ENCODE measurements at places on chromosomes 4 and X. TPM values are rescaled to one million over a fixed set of nuclear protein-coding genes. Genes with fewer than 3 reads are reported as not detected.

SPANXN3 gene
- total RNA-seq, result not detected

ANXA5 gene
- 700 TPM for total RNA-seq

FAT1 gene
- 50.3 TPM for total RNA-seq

BLOC1S4 gene
- 14.2 TPM for total RNA-seq

EREG gene
- total RNA-seq, result 4.1 TPM

DNA sequence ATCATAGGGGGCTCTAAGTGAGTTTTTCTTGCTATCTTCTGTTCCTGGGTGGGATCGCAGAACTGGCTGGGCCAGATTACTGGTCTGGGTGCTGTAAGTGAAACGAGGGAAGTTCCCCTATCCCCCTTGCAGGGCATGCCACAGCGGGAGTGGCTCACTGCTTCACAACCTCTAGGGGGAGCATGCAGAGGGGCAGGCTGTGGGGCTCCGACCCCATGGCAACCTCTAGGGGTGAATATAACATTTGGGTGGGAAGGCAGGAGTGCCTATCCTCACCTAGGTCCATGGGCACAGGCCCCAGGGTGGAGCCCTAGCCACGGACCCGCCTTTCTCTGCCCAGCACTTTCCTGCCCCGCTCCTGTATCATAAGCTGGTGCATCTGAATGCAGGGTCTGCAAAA is 1.7 kb upstream of the RRAGB start:
- no peak for DNase-seq

GRCh38 chrX:15014281-15014680 is 141.1 kb downstream of the MOSPD2 start:
- DNase-seq, result no peak

GRCh38 chr4:165563851-165564250 is 185.0 kb downstream of the CPE start:
- no peak for DNase-seq

DNA sequence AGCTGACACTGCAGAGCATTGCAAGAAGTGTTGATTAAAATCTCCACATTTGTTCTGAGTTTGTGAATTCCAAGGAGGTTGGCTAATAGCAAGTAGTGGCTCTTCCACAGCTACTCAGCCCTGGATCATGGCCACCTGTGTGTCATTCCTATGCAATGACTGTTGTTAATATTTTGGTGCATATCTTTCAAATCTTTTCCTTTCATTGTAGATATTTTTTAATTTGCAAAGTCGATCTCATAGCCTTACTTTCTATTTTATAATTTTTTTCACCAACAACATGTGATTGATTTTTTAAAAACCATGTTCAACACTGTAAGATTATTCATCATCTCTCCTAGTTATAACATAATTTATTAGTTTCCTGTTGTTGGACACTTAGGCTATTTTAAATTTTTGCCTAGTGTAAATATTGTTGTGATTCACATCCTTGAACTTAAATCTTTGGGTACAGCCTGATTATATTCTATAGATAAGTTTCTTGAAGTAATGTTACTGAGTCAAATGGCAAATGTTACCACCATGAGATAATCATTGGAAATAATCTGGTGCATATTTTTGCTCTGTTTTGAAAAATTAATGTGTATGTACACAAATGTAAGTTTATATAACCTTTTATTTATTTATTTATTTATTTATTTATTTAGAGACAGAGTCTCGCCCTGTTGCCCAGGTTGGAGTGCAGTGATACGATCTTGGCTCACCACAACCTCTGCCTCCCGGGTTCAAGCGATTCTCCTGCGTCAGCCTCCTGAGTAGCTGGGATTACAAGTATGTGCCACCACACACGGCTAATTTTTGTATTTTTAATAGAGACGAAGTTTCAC is 17.1 kb upstream of the ARHGAP10 start:
- no peak for DNase-seq

DNA sequence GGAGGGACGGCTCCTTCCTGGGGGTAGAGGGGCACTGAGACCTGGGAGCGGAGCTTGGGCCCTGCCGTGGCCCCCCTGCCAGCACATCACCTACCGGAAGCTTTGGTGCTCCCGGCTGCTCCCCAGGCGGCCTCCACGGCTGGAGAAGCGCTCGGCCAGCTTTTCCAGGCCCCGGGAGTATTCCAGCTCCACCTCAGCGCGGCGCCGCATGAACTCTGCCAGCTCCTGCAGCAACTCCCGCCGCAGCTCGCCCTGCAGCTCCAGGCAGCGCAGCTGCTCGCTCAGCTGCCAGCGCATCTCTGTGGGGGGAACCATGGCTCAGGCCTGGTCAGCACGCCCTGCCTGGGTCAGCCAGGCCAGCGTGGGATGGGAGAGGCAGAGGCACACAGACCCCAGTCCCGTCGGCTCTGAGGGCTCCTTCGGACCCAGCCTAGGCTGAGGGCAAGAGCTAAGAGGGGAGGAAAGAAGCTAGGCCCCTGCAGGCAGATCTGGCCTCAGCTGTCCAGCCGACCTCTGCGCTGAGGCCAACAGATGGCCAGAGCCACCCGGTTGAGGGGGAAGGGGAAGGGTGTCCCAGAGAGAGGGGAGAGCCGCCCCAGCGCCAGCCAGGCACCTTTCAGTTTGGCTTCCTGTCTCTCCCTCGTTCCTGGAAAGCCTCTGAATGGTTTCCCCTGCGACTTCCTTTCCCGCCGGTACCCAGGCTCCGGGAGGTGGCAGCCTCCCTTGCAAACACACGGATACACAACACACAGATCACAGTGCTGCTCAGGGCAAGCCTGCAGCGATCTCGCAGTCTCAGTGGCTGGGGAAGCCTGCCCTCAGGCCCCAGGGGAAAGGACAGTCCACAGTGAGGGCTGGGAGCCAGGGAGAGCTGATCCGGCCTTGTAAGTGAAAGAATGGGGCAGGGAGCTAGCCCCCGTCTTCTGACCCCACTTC is 4.3 kb downstream of the ARHGAP4 start:
- DNase-seq, result no peak

- DNase-seq, result no peak
Measured at GRCh38 chr4:170025523-170026252, 507 bp downstream of the MFAP3L start.

DNA sequence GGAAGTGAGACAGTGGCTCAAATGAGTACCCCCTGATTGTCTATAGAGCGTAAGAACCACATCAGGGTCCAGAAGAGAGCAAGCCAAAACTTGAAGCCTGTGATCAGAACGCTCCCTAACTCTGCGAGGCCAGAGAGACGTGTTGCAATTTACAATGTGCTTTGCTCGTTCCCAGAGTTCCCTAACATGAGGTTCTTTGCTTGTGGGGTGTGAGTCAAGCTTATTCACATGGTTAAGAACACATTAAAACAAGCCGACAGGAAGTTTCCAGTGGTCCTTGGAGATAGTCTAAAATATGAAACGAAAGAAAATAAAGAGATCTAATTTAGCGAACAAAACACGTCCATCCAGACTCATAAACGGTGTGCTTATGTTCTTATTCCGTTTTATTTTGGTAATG is 702.3 kb downstream of the TRIML1 start:
- no peak for DNase-seq

GRCh38 chrX:130746709-130747342 is 156.2 kb downstream of the ENOX2 start:
- no peak for DNase-seq

All from mesenteric fat pad (tissue), 1 donor.